ENCODE measurements at places on chromosomes 6 and 20.

- DNase-seq: no peak
These were observed 268.8 kb downstream of the PKHD1 start for GRCh38 chr6:51818520-51819022.

DNA sequence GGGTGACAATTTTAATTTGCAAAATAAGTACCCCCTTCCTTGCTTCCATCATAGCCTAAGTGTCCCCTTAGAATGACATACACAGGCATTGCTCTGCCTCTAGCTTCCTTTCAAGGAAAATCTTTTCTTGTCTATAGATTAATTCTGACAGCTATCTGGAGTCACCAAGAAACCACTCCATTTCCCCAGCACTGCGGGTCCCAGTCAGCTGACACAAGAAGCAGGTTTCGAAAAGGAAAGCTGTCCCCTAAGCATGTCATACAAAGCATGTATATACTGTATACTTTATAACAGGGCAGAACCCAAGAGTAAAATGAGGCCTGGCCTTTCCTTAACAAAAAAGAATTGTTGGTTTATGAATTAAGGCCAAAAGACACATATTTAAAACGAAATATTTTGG, 273.5 kb downstream of the BTBD9 start:
- no peak for DNase-seq

DNA sequence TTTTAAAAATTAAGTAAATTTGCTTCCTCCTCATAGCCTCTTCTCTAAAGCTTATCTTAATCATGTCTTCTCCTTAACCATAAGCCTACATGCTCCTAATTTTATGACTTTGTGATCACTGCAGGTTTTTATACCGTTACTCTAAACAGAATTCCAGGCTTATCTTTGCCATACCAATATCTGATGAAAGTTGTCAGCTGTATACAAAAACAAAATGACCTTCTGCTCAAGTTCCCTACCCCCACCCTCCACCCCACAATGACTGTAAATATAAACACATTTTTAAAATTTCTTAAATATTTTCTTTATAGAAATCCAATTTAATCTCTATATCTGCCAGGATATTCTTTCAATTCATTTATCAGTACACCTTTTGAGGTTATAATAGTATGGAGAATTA, 60.5 kb upstream of the SGK1 start:
- no peak for DNase-seq

DNA sequence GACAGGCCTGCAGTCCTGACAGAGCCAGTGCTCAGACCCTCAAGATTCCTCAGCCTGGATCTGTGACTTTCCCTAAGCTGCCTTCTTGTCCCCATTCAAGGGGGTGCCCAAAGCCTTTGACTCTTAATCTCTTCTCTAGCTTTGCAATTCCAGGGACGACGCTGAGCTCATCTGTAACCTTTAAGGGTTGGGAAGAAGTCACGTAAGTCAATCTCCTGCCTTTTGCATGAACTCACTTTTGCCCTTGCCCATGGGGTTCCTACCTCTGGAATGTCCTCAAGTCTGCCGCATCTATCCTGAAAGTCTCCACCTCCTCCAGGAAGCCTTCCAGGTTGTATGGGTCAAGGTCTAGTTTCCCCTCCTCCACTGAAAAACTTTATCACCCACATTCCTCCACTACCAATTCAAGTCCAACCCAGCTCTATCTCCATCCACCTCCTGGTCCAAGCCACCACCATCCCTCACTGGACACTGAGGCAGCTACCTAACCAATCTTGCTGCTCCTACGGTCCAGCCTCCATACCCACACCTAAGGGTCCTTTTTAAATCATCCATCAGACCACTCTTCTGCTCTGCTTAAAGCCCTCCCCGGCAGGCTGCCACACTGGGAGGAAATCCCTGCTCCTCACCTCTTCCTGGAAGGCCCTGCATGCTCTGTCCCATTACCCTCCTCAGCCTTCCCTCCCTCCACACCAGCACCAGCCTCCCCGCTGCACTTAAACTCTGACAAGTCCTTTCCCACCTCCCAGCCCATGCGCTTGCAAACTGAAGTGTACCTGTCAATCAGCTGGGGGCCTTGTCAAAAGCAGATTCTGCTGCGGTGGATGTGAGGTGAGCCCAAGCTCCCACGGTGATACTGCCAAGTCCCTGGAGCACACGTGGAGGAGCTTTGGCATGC, 29.7 kb downstream of the PREX1 start:
- no peak for DNase-seq

- peak; percentile 78 for DNase-seq
These were observed 34.5 kb downstream of the HLA-A start for GRCh38 chr6:29976588-29977424.

DNA sequence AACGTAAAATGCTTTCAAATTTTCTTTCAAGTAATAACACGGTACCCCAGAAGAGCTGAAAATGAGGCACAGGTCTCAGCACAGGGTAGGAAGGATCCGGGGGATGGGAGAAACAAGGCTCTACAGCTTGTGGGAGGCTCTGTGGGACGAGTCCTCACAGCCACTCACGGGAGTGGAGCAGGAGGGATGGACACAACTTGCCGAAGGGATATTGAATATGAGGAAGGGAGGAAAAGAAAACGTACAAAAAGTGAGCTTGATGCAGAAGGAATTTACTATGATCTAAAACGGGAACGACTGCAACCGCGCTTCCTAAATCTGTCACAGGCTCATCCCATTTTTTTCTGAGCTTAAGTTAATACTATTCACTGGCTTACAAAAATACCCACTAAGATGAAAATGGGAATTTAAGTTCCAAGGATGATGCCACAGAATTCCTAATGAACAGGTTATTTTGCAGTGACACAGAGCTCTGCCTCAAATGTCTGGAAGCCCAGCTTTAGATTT, 72.9 kb downstream of the FYN start:
- DNase-seq: no peak

DNA sequence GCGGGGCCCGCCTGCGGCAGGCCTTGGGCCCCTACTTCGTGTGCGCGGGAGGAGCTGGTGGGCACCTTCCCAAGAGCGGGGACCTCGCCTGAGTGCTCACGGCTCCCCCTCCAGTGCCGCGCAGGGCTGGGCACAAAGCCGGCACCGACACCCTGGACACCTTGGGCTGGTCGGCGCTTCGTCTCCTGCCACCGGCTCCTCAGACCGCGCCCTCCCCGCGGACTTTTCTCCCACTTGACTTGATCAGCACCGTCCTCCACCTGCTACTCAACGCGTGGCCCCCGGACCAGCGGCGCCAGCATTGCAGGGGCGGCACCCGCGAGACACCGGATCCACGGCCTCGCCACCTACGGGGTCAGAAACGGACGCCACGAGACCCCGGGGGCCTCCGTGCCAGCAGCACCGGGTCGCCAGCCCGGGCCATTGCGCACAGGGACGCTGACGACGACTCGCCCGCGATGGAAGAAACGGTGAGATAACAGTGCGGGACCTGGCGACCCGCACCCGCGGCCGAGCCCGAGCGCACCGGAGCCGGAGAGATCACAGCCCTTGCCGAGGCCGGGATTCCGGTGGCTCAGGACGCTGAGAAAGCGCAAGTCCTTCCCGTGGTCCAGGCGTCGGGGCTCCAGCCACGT, 154.2 kb downstream of the DLL1 start:
- no peak for DNase-seq

- no peak for DNase-seq
These were observed 74.5 kb downstream of the PSMG4 start for GRCh38 chr6:3333263-3333662.

DNA sequence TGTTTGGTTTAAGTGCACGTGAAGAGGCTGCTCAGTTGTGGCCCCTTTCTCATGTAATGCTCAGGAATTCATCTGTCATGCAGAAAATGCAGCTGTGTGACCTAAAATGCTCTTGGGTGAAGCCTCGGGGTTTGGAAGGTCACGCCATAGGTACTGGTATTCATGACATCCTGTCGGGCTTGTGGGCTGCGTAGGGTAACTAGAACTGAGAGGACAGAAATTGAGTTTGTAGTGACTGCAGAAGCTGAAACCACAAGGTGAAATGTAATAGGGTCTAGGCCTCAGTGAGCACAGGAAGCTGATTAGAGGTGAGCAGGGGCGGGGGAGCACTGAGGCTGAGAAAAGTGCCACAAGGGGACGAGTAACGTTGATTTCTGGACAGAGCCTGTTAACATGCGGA, 128.8 kb downstream of the SOBP start:
- peak; percentile 63 for DNase-seq

DNA sequence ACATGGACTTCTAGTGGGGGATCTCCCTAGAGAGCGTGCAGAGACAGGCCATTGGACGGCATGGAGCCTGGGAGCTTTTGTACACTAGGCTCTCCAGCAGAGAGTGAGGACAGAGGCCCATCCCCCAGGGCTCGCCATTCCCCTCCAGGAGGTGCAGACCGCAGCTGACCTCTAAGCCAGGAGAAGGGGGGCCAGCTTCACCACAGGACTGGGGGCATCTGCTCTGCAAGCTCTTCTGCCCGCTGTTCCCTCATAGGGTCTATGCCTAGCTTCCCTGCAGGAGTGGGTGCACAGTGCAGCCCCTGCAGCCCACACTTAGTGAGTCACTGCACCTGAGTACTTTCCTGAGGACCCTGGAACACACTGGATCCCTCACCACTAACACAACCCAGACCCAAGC, 94.4 kb downstream of the FHL5 start:
- DNase-seq: no peak

GRCh38 chr6:153172815-153173214, 41.7 kb upstream of the RGS17 start:
- DNase-seq: no peak

GRCh38 chr20:1341561-1342265, 12.8 kb upstream of the SDCBP2 start:
- DNase-seq: no peak

GRCh38 chr6:389622-390021, 1.9 kb upstream of the IRF4 start:
- DNase-seq: no peak

DNA sequence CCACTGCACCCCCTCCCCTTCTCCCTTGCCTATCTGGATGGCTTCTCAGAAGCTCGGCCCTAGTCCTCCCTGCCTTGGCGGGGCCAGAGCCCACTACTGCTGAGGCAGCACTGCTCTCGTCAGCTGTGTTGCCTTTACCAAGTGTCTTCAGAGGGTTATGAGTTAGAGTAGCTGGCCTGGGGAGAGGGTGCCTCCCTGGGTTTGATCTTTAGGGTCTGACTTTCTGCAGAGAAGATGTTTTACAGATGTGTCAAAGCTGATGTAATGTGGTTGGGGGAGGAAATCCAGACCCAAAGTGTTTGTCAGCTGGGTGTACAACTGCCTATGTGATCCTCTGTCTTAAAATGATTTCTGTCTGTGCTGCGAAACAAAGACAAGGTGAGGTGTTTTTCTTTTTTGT, 30.4 kb upstream of the PI16 start:
- DNase-seq: no peak

GRCh38 chr6:148747145-148747470, 278 bp downstream of the UST start:
- peak; percentile 70 for DNase-seq

- DNase-seq: no peak
These were observed 131.2 kb upstream of the HDDC2 start for GRCh38 chr6:125432963-125433362.

GRCh38 chr6:43257367-43258145, 14.3 kb downstream of the TTBK1 start:
- no peak for DNase-seq

GRCh38 chr20:14859627-14860026, 522.2 kb upstream of the FLRT3 start:
- DNase-seq: no peak

DNA sequence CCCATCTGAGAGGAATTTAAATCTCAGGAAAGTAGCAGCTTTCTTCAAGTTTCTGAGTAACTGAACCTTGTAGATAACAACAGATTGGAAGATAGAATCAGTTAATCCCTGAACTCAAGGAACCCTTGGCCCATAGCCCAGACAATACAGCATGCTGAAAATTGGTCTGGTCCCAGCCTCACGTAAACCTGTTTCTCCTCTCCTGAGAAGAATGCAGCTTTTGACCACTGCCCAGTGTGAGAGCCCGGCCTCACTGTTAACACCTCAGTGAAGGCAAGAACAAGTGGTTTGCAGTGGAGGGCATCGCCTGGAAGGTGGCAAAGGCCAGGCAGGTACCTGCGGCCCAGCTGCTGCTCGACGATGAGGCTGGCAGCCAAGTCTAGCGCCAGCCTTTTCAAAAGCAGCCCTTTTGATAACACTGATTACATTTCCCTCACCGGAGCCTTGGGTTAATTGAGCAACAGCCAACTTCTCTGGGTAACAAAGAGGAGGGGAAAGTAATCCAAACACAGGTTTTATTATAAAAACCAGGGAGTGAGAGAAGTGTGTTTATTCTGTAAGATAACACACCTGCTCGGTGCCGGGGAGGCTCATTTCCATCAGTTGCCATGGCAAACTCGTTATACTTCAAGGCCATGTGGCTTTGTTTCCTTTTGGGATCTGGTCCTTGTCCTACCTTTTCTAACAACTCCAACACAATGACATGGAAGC, 54.0 kb downstream of the TRAF3IP2 start:
- DNase-seq: no peak

GRCh38 chr6:158387036-158387435, 74.8 kb downstream of the TULP4 start:
- no peak for DNase-seq

GRCh38 chr6:84920021-84920420, 155.6 kb upstream of the TBX18 start:
- DNase-seq: no peak

- DNase-seq: peak; percentile 87
These were observed 29.2 kb downstream of the TFEB start for GRCh38 chr6:41705996-41706835.

DNA sequence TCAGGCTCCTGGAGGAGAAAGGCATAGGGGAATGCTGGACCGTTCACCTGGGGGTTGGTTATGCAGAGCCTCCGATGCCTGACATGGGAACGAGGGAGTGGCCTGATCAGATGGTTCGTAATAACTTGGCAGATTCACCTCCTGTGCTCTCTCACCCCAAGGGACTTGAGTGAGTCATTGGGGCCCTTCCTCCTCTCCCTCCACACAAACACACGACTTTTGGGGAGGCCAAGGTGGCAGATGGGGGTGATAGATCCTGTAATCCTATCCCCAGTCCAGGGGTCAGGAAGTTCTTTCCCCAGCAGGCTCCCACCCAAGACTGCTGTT, 45.6 kb upstream of the ARFGEF2 start:
- DNase-seq: no peak

GRCh38 chr20:15547119-15547518, 1026.1 kb downstream of the KIF16B start:
- no peak for DNase-seq

DNA sequence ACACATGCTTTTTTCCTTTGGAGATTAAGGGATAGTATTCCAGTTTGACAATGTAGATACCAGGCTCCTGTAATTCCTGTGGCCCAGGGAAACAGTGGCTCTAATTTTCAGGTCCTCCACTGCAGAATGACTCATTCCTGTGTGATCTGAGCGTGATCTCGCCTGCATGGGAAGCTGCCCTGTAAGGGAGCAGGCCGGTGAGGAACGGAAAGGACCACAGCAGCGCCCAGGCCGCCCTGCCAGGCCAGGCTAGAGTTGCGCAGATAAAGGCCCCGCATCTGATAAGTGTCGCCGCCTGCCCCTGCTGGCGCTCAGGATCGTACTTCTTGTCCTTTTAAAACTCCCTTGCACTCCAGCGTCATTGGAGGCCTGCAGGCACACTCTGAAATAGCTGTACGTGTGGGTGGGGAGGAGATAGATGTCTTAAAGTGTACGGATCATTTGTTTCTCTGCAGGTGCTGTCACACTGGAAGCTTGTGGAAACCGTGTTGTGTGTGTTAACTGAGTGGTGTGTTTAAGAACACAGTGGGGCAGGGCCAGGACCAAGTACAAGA, 60.7 kb downstream of the SYNJ2 start:
- DNase-seq: no peak

GRCh38 chr6:82711971-82712370, 348.4 kb downstream of the TPBG start:
- no peak for DNase-seq
